NCI-H2227 treated with DMSO at 0.1 percent for 48 hours (cell line): ENCODE measurements at places on chromosomes 16 and 17.

DNA sequence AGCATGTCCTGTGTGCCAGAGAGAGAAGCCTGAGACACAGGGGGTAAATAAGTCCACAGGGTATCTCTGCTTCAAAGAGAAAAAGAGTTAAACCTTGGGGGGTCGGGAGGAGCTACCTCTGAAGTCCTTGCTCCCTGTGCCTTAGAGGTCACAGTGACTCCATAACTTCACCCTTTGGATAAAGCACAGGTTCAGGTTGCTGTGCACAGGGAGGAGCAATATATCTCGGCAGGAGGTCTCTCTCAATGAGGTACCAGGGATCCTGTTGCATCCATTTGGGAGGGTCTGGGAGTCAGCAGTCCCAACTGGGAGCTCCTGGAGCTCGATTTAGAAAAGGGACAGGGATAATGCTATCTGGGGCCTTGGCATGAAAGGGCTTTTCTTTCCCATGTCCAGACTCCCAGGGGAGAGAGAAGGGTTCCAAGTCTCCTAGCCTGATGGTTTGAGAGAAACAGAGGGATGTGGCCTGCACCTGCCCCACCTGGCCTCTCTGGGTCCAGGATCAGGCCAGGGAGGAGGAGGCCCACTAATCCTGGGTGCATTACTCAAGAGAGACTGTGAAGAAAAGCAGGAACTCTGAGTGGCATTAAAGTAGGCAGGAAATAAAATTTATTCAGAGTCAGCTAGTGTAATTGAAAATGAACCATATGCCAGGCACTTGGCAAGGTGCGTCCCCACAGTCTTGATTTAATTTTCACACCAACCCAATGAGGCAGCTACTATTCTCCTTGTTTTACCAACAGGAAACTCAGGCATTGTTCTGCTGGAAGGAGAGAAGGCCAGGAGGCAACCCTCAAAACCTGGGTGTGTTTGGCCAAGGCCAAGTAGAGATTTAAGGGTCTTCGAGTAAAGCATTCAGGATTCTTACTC lies 40.7 kb downstream of the CUEDC1 start:
- DNase-seq: no peak

DNA sequence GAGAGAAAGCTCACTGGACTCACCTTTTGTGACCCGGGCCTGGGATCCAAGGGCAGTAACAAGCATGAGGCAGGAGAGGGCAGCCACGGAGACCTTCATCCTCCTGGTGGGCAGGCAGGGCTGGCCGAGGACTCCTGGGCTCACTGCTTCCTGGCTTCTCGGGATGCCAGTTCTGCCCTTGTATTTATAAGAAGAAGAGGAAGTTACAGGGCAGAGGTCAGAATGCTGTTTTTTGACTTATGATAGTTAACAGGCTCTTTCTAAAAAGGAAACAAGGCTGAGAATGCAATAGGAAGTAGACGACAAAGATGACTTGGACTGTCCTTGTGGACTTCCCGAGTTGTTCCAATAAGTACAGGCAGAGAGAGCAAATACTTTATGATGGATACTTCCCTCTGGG lies at the start of gene CCL23:
CCL23 (minus strand) TSS at position 174 of the 400 bp plus-strand sequence; CDS start at position 99, 75 bp downstream.
- no peak for DNase-seq

DNA sequence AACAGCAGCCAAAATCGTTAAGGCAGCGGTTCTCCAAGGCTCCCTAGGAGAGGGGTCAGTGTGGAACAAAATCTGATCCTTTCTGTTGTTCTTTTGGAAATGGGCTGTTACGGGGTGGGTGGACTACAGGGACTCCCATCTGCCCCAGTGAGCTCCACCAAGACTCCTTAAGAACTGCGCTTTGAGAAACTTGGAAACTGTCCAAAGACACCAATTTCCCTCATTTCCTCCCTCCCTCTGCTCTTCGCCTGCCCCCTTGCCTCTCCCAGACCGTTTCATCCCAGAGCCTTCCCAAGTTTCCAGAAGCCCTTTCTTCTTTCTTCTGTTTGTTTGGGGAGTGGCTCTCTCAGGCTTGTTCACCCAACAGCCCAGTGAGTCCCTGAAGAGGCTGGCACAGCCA lies 205.4 kb downstream of the COPRS start:
- no peak for DNase-seq

- no peak for DNase-seq
Observed at GRCh38 chr17:17112628-17113200, 70.5 kb downstream of the MPRIP start.

- DNase-seq: no peak
Observed at GRCh38 chr17:15659663-15660062, 24.4 kb downstream of the TRIM16 start.

DNA sequence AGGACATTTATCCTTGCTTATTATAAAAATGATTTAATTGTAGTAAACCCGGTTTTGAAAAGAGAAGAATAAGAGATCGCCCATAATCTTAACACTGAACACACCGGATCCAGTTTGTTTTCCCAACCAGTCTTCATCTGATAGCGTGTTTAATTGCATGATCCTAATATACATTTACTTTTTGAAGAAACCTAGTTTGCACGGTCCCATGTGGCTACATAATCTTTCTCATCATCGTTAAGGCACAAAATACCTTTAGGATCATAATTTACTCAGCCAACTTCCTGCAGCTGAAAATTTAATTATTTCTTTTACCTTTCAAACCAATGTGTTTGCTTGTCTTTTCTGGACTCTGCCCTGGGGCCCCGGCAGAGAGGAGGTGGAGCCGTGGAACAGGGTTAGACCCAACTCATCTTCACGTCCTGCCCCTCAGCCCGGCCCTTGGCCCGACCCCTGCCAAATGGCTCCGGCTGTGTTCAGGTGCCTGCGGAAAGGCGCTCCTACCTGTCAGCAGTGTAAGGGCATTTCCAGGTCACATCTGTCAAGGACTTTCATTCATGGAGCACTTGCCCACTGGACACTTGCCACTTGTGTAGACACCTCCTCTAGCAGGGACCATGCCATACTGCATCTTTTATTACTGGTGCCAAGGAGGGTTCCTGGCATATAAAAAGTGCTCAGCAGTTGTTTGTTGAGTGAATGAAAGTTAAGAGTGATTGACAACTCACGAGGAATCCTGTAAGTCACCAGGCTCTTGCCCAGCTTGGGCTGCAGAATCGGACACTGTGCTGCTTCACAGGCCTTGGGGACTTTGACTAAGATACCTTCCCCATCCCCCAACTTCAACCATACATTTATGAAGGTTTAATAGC lies 28.6 kb downstream of the SMARCE1 start:
- no peak for DNase-seq

GRCh38 chr17:61689610-61690180 lies 98.7 kb upstream of the NACA2 start:
- DNase-seq: no peak
